ENCODE measurements at places on chromosomes 3 and 15.
A peak's percentile ranks its signal among the peaks of the same experiment; 100 is the strongest.

- H3K4me1 ChIP-seq, result peaks cover 20% of the 10 kb centered on the region
- H3K4me3 ChIP-seq, result no peak overlapping the region
- DNase-seq, result no peak
- peak overlapping the region; percentile 57 for H3K27ac ChIP-seq
These were observed 108.1 kb upstream of the THBS1 start for GRCh38 chr15:39472621-39473297.

- no peaks in the 10 kb centered on the region for H3K27me3 ChIP-seq
- no peak for DNase-seq
- H3K27ac ChIP-seq, result no peak overlapping the region
- no peak overlapping the region for H3K4me3 ChIP-seq
These were observed 608.4 kb downstream of the CADM2 start for GRCh38 chr3:85567071-85567676.

- H3K4me1 ChIP-seq, result peaks cover 30% of the 10 kb centered on the region
- H3K27me3 ChIP-seq, result no peaks in the 10 kb centered on the region
- H3K4me3 ChIP-seq, result no peak overlapping the region
- peak overlapping the region; percentile 6 for H3K27ac ChIP-seq
- H3K36me3 ChIP-seq, result no peaks in the 10 kb centered on the region
These were observed 329.1 kb downstream of the FOXP1 start for GRCh38 chr3:71254281-71255057.

GRCh38 chr15:74787251-74788041 lies 5.6 kb downstream of the CSK start:
- H3K4me3 ChIP-seq, result peak overlapping the region; percentile 96
- no peaks in the 10 kb centered on the region for H3K36me3 ChIP-seq
- H3K4me1 ChIP-seq, result peaks cover 99% of the 10 kb centered on the region
- peak overlapping the region; percentile 95 for H3K27ac ChIP-seq
- DNase-seq, result peak; percentile 70
- no peaks in the 10 kb centered on the region for H3K27me3 ChIP-seq

- H3K4me1 ChIP-seq, result no peaks in the 10 kb centered on the region
- H3K27me3 ChIP-seq, result no peaks in the 10 kb centered on the region
- DNase-seq, result no peak
- no peaks in the 10 kb centered on the region for H3K36me3 ChIP-seq
These were observed 678.5 kb downstream of the OTOL1 start for GRCh38 chr3:162175145-162175544.

DNA sequence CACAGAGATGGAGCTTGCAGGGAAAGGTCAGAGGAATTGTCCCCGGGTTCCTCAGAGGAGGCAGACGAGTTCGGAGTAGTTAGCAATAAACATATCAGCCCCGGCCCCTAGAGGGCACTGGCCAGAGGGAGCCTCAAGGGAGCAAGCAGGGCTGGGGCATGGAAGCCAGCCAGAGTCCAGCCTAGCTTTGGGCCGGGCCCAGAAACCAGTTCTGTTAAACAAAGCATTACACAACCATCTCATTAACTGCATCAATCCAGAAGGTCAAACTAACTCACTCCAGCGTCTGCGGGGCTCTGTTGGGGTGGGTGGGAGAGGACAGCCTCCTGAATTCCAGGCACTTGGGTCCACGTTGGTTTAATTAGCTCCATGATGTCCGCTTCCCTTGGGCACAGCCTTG lies 41.0 kb upstream of the IREB2 start:
- H3K27ac ChIP-seq, result no peak overlapping the region
- no peak for DNase-seq
- H3K4me1 ChIP-seq, result peaks cover 6% of the 10 kb centered on the region
- H3K27me3 ChIP-seq, result no peaks in the 10 kb centered on the region
- H3K36me3 ChIP-seq, result no peaks in the 10 kb centered on the region

DNA sequence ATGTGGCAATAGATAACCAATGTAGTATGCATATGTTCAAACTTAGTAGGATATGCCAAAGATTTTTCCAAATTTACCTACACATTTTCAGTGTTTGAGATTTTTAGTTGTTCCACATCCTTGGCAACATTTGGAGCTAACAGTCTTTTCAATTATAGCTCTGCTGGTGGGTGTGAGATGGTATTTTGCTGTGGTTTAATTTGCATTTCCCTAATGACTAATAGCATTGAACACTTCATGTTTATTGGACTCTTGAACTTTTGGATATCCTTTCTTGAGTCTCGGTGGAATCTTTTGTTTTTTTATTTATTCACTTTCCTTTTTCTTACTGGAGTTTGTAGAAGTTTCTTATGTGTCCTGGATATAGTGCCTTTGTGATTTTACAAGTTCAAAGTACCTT lies 11.0 kb upstream of the ILDR1 start:
- DNase-seq, result no peak
- H3K36me3 ChIP-seq, result no peaks in the 10 kb centered on the region
- H3K27ac ChIP-seq, result no peak overlapping the region
- H3K27me3 ChIP-seq, result no peaks in the 10 kb centered on the region
- no peaks in the 10 kb centered on the region for H3K4me1 ChIP-seq

GRCh38 chr15:35720019-35720418 lies 174.1 kb upstream of the DPH6 start:
- H3K27me3 ChIP-seq, result no peaks in the 10 kb centered on the region
- no peak for DNase-seq
- H3K4me1 ChIP-seq, result peaks cover 8% of the 10 kb centered on the region
- H3K27ac ChIP-seq, result no peak overlapping the region
- no peaks in the 10 kb centered on the region for H3K36me3 ChIP-seq

DNA sequence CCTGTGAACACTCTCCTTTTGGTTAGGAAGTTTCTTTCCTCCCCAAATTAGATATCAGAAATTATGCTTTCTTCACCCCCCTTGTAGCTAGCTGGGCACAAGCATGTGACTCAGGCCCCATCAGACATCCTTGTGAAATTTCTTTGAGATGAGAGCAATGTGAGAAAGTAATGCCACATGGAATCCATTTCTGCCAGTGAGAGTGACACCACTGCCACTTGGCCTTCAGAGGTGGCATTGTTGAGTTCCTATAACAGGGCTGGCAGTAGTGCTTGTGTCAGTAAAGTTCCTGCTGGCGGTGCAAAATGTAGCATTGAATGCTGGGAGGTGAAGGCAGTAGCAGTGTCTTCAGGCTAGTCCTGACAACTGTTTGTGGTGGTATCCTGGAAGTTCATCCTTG lies 80.7 kb upstream of the ZNF280D start:
- no peaks in the 10 kb centered on the region for H3K4me1 ChIP-seq
- H3K27me3 ChIP-seq, result no peaks in the 10 kb centered on the region
- no peak overlapping the region for H3K4me3 ChIP-seq
- no peak for DNase-seq

- no peaks in the 10 kb centered on the region for H3K27me3 ChIP-seq
- H3K27ac ChIP-seq, result no peak overlapping the region
- no peak for DNase-seq
- no peak overlapping the region for H3K4me3 ChIP-seq
- H3K4me1 ChIP-seq, result no peaks in the 10 kb centered on the region
These were observed 109.0 kb upstream of the PDZRN3 start for GRCh38 chr3:73733746-73734145.

GRCh38 chr3:17473761-17474160 lies 268.7 kb downstream of the TBC1D5 start:
- H3K36me3 ChIP-seq, result no peaks in the 10 kb centered on the region
- no peaks in the 10 kb centered on the region for H3K4me1 ChIP-seq
- H3K27ac ChIP-seq, result no peak overlapping the region
- no peaks in the 10 kb centered on the region for H3K27me3 ChIP-seq
- no peak overlapping the region for H3K4me3 ChIP-seq

- peak overlapping the region; percentile 77 for H3K27ac ChIP-seq
- H3K36me3 ChIP-seq, result peaks cover 13% of the 10 kb centered on the region
- no peak for DNase-seq
- H3K27me3 ChIP-seq, result no peaks in the 10 kb centered on the region
These were observed 694 bp upstream of the EEFSEC start for GRCh38 chr3:128152419-128153155.

DNA sequence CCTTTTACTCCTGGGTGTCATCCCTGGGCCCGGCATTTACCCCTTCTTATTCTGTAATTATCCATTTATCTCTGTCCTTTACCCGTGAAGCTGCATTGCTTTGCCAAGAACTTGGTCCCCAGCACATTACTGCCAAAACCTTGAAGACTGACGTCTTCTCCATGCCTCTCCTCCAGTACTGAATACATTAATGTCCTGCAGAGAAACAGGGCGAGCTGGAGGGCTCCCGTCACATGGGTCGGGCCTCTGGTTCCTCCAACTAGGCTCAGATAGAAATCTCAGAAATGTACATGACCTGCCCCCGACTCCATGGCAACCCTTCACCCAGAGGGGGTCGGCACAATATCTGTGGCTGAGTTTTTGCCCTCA lies 445 bp downstream of the EFCAB12 start:
- peaks cover 35% of the 10 kb centered on the region for H3K36me3 ChIP-seq
- no peak for DNase-seq
- peaks cover 21% of the 10 kb centered on the region for H3K4me1 ChIP-seq
- peak overlapping the region; percentile 52 for H3K4me3 ChIP-seq

DNA sequence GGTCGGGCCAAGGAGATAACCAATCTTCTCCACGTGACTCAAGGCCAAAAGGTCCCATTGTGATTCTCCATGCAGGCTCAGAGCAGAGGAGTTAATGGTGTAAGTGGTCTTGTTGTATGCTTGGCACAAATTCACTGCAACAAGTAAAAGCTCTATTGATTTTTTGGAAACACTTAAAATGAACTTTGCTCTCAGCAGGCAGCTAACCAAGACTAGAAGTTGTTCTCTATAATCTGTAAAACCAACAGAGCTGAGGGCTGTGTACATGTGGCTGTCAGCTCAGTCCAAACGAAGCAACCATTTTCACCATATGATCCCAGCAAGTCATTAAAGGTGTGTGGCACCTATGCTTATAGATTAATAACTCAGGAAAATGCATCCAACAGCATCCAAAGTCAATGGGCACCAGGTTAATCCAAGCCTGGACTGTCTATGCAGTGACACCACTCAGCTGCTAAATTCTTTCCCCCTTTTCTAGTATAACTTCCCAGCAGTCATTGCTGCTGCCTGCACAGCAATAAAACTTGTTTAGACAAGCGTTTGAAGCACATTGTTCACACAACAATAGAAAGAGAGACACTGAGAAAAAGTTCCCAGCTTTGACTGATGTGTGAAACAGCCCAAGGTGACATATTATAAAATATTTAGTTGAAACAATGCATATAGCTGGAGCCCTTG lies 603.8 kb upstream of the ADAMTS9 start:
- H3K4me1 ChIP-seq, result no peaks in the 10 kb centered on the region
- H3K27me3 ChIP-seq, result no peaks in the 10 kb centered on the region
- H3K4me3 ChIP-seq, result no peak overlapping the region
- no peak overlapping the region for H3K27ac ChIP-seq
- H3K36me3 ChIP-seq, result no peaks in the 10 kb centered on the region

DNA sequence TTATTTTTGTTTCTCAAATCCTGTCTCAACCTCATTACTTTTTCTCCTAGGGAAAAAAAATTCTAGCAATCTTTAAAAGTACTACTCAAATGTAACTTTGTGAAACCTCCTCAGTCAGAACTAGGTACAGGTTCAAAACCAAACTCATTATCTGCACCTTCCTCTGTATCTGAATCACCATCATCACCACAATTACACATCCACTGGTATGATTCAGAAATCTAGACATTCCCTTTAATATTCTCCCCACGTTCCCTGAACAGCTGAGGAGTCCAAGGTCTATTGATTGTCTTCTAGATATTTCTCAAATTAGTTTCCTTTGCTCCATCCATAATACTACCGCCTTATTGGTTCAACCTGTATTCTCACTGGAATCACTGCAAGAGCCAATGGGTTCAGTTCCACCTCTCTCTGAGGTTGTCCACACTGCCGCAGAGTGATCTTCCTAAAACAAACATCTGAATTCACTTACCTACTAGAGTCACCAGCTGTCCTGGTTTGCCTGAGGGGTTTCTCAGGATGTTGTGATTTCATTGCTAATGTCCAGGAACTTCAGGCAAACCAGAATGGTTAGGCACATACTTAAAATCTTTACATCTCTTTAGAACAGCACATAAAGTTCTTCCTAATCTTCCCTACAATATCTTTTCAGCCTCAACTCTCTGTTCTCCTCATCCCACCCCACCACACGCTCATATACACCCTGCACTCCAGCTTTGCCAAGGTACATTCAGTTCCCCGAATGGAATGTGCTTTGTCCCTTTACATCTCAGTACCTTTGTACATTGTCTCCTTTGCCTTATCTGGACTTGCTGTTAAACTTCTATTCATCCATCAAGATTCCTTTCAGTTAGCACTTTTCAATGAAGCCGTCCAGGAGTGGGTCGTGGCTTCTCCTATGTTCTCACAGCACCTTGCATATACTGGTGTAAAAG lies 24.2 kb downstream of the ATP13A4 start:
- H3K4me3 ChIP-seq, result no peak overlapping the region
- peaks cover 12% of the 10 kb centered on the region for H3K4me1 ChIP-seq
- H3K36me3 ChIP-seq, result no peaks in the 10 kb centered on the region
- no peak overlapping the region for H3K27ac ChIP-seq

DNA sequence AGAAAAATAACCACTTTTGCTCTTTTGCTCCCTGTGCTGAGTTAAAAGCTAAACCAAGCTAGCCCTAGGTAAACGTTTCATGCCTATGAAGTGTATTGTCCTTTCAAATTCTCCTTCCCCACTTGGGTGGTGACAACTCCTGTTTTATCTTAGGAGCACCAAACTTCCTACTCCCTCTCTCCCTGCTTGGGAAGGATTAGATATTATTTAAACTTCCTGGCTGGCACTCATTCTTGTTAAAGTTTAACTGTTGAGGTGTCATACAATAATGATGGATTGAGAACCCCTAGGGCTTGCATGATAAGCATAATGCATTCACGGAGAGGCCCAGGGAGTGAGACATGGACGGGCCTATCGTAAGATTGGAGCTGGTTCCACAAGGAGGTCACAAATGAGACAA lies 29.5 kb downstream of the B4GALT4 start:
- H3K27ac ChIP-seq, result no peak overlapping the region
- H3K4me3 ChIP-seq, result no peak overlapping the region
- H3K27me3 ChIP-seq, result no peaks in the 10 kb centered on the region
- no peak for DNase-seq
- peaks cover 9% of the 10 kb centered on the region for H3K36me3 ChIP-seq
- H3K4me1 ChIP-seq, result peaks cover 16% of the 10 kb centered on the region

DNA sequence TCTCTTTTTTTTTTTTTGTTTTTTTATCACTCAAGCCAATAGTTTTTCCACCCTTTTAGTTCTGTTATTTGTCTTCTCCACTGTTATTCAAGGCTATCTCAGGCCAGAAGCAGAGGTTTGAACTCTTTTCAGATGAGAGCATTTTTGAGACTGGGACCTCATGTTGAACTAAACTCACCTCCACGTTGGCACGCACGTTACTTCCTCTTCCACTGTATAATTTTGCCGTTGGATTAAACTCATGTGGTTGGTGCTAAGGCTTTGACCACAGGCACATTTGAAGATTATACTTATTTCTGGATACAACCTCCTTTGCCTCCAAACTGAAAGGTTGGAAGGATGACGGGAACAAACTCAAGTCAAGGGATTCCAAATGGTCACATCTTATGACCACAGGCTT lies 501.3 kb upstream of the TPRG1 start:
- peaks cover 15% of the 10 kb centered on the region for H3K4me1 ChIP-seq
- H3K27me3 ChIP-seq, result no peaks in the 10 kb centered on the region
- H3K4me3 ChIP-seq, result no peak overlapping the region
- H3K36me3 ChIP-seq, result no peaks in the 10 kb centered on the region
- no peak overlapping the region for H3K27ac ChIP-seq

- H3K4me3 ChIP-seq, result no peak overlapping the region
- H3K4me1 ChIP-seq, result peaks cover 7% of the 10 kb centered on the region
- H3K27ac ChIP-seq, result peak overlapping the region; percentile 88
- no peaks in the 10 kb centered on the region for H3K27me3 ChIP-seq
These were observed 292.0 kb upstream of the SLCO3A1 start for GRCh38 chr15:91561371-91562100.

- H3K4me3 ChIP-seq, result no peak overlapping the region
- H3K27ac ChIP-seq, result peak overlapping the region; percentile 36
- H3K36me3 ChIP-seq, result no peaks in the 10 kb centered on the region
These were observed 85.0 kb downstream of the FBN1 start for GRCh38 chr15:48560321-48561051.

All from esophagus squamous epithelium (tissue), 5 donors.